ENCODE measurements at places on chromosomes 7 and 10.

GRCh38 chr10:120012566-120012965, 120.0 kb downstream of the SEC23IP start:
- peak; percentile 17 for DNase-seq

- no peak for DNase-seq
Observed at GRCh38 chr10:122176232-122177213, 94.6 kb upstream of the BTBD16 start.

GRCh38 chr7:127585044-127585953, at the start of gene GCC1:
TSS of gene GCC1 (minus strand) at chr7:127585596. CDS start at chr7:127585182, 414 bp downstream.
- peak; percentile 88 for DNase-seq

GRCh38 chr7:17333221-17333620, 34.8 kb downstream of the AHR start:
- no peak for DNase-seq

Measured in H54 (cell line).